Germinal center (tissue), 1 donor: ENCODE measurements at places on chromosomes 4 and X.
A peak's percentile ranks its signal among the peaks of the same experiment; 100 is the strongest.

- no peak for DNase-seq
Measured at GRCh38 chr4:165458471-165458870, 79.7 kb downstream of the CPE start.

- no peak for DNase-seq
Measured at GRCh38 chrX:109384699-109385098, 97.2 kb downstream of the GUCY2F start.

GRCh38 chrX:51484616-51485015 lies 11.8 kb downstream of the NUDT11 start:
- no peak for DNase-seq

DNA sequence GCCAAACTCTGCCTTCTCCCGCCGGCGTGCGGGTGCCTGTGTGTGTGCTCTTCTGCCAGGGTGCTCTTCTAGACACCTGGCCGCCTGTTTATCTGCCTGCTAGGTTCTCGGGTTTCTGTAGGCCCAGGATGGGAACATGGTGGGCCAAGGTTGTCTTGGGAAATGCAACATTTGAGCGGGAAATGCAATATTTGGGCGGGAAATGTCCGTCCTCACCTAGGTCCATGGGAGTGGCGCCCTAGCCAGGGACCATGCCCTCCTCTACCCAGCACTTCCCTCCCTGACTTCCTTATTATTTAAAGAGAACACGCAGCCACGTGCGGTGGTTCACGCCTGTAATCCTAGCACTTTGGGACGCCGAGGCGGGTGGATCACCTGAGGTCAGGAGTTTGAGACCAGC lies 392.6 kb downstream of the FAT4 start:
- no peak for DNase-seq

GRCh38 chr4:184282895-184283654 lies 65.4 kb upstream of the ENPP6 start:
- peak; percentile 72 for DNase-seq

DNA sequence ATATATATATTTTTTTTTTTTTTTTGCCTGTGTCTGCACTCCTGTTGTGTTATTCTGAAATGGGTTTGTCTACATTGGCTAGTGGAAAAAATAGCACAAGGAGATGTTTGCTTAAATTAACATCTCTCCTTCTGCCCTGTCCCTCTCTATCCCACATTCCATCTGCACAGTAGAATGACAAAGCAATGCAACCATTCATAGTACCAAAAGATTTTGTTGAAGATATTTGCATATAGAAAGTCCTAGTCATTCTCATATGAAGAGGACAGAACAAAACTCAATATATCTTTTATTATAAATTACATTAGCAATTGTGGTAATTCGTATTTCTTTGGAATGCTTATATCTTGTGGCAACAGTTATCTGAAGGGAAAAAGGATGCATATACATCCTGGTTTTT lies 88.3 kb upstream of the AGA start:
- no peak for DNase-seq

- DNase-seq, result no peak
Measured at GRCh38 chr4:3756343-3757059, 9.7 kb upstream of the ADRA2C start.

DNA sequence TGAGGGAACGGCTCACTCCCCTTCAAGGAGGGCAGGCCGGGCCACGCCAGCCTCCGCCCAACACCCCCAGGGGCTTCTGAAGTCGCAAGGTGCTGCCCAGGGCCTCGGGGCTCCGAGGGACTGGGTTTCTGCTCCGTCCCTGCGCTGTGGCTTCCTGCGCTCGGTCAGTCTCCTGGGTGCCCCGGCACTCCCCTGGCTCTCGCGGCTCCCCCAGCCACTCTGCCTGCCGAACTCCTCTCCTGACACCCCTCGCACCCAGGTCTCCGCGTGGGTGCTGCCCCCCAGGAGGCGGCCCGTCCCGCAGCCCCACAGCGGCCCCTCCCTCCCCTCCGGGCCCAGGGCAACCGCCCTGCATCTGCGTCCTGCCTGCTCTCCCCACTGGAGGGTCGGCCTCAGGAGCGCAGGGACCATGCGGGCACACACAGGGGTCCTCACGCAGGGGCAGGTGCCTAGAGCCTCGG lies 151.9 kb downstream of the AFAP1 start:
- DNase-seq, result no peak

DNA sequence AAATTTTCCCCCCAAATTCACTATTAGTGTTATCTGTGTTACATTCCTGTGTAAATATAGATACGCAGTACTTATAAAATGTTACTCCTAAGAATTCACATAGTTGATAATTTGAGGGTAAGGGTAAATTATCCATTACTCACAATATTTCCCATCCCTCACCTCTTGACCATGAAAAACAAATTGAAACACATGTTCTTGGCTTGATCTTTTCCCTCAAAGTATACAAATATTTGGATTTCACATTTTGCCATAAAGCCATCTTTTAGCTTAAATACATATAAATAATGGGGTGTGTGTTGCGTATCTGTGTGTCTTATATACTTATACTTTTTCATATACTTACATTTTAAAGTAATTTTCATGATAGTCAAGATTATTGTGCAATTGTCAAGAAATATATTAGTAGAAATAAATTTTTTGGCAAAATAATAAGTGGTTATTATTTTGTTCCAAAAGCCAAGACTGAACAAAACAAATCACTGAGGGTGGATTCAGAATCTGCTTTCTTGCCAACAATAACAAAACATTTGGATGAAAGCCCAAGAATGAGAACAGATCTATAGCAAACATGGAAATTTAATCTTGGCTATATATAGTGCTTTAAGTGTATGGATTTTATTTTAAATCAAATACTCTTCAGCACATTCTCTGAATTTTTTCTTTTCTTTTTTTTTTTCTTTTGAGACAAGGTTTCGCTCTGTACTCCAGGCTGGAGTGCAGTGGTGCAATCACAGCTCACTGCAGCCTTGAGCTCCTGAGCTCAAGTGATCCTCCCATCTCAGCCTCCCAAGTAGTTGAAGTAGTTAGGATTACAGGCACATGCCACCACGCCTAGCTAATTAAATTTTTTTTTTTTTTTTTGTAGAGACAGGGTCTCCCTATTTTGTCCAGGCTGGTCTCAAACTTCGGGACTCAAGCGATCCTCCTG lies 48.5 kb upstream of the PRSS48 start:
- no peak for DNase-seq
